ENCODE measurements at places on chromosomes 1 and 21.

DNA sequence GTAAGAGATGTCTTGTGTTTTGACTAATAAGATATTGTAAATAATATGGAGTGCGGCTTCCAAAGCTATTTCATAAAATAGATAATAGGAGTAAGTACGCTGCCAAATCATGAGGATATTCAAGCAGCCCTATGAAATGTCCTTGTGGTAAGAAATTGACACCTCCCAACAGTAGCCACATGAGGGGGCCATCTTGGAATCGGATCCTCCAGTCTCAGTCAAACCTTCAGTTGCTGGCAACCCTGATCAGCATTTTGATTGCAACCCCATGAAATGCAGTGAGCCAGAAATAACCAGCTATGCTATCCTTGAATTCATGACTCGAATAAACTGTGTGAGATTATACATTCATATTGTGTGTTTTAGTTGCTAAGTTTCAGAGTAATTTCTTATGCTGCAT is 212.4 kb downstream of the PLA2G4A start:
- no peak for DNase-seq

- DNase-seq, result no peak
Observed at GRCh38 chr1:32757213-32757895, 54.8 kb upstream of the SYNC start.

- no peak for DNase-seq
Observed at GRCh38 chr1:117013309-117013858, 11.8 kb downstream of the CD101 start.

GRCh38 chr1:229370601-229371021 is 27.8 kb upstream of the CCSAP start:
- DNase-seq, result no peak

DNA sequence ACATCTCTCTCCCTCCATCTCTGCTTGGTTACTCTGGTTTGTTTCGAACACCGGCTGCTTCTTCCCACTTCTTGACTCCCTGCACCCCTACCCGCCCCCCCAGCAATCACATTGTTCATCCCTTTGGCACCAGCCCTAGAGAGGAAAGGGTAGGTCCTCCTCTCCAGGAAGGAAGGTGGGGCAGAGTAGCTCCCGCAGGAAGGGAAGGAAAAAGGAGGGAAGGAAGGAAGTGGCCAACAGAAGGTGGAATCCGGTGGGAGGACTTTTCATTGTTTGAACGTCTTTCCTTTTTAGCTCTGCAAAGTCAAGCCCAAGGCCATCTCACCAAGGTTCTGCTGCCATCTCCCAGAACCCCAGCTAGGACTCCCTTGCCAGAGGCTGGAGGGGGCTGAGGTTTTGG is 18.0 kb downstream of the IER5 start:
- DNase-seq, result no peak

DNA sequence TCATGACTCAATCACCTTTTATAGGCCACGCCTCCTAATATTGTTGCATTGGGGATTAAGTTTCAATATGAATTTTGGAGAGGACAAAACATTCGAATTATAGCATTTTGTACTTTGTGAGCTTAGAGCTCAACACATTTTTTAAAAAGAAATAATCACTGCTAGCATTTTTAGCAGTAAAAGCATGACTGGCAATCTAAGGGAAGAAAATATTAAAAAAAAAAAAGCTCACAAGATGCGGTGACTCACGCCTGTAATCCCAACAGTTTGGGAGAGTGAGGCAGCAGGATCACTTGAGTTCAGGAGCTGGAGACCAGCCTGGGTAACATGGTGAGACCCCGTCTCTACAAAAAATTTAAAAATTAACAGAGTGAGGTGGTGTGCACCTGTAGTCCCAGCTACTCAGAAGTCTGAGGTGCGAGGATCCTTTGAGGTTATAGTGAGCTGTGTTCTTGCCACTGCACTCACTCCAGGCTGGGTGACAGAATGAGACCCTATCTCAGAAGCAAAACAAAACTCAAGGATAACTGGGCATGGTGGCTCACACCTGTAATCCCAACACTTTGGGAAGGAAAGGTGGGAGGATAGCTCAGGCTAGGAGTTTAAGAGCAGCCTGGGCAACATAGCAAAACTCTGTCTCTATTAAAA is 28.8 kb upstream of the DIPK1A start:
- peak; percentile 46 for DNase-seq
